ENCODE measurements at places on chromosomes 4 and X.

GRCh38 chr4:109248322-109248900, 54.0 kb downstream of the COL25A1 start:
- DNase-seq, result no peak

- no peak for DNase-seq
Measured at GRCh38 chrX:8341814-8342590, 122.6 kb upstream of the VCX3B start.

- no peak for DNase-seq
Measured at GRCh38 chrX:25296850-25297249, 281.1 kb upstream of the ARX start.

GRCh38 chrX:23982891-23983290, 44.1 kb downstream of the KLHL15 start:
- DNase-seq, result no peak

DNA sequence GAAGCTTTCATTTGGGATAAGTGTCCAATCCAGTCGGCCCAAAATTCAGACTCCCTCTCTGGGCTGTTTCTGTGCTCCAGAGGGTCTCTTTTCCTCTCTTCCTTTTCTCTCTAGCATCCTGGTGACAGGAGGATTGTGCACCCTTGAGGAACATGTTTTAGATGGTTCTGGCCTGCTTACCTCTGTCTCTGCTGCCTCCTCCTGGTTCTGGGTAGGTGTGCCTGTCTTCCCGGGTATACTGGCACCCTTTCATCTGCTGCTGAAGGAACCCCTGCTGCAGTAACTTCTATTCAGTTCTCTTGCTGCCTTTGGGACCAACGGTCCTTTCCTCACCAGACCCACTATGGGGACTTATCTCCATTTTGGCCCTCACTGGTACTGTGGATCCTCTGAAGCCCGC, 53.2 kb downstream of the HMGB2 start:
- DNase-seq, result no peak

DNA sequence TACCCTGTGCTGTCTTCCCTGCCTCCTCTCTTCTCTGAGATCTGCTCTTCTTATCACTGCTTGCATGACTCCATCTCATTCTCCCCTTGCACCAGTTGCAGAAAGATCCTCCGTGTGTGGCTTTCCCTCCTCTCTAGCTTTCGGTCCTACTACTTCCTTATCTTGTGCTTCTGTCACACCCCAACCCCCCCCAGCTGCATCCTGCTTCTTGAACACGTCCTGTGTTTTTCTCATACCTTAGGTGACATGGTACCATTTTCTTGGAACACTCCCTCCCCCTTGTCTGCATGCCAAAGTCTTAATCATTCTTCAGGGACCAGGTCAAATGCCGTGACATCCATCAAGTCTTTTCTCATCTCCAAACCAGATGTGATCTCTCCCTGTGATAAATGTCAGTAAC, 46.4 kb downstream of the FHL1 start:
- no peak for DNase-seq

DNA sequence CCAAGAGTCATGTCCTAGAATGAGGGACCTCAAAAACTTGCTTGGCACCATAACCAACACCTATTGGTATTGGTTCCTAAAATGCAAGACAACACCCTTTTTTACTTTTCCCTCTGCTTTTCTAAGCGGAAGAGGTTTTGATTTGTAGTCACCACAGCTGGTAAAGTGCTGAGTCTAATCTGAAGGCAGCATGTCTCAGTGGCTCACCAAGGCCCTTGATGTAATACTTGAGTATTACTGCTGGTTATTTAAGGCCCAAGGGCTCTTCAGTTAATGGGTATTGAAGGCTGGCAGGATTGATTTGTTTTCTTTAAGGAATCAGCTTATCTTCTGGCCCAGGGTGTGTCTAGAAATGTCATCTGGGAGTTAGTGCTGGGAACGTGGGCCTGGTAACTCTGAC, 735.1 kb downstream of the GLUD2 start:
- no peak for DNase-seq

All from stimulated activated naive CD4-positive, alpha-beta T cell (primary cell).